Stimulated activated CD4-positive, alpha-beta T cell treated with anti-CD3 and anti-CD28 coated beads, Interleukin-1b, Interleukin-23, amount 100 ng/mL, for 1 hour (primary cell): ENCODE measurements at places on chromosomes 1 and 21.

- no peak for DNase-seq
Measured at GRCh38 chr1:230174471-230175162, 107.6 kb downstream of the GALNT2 start.

DNA sequence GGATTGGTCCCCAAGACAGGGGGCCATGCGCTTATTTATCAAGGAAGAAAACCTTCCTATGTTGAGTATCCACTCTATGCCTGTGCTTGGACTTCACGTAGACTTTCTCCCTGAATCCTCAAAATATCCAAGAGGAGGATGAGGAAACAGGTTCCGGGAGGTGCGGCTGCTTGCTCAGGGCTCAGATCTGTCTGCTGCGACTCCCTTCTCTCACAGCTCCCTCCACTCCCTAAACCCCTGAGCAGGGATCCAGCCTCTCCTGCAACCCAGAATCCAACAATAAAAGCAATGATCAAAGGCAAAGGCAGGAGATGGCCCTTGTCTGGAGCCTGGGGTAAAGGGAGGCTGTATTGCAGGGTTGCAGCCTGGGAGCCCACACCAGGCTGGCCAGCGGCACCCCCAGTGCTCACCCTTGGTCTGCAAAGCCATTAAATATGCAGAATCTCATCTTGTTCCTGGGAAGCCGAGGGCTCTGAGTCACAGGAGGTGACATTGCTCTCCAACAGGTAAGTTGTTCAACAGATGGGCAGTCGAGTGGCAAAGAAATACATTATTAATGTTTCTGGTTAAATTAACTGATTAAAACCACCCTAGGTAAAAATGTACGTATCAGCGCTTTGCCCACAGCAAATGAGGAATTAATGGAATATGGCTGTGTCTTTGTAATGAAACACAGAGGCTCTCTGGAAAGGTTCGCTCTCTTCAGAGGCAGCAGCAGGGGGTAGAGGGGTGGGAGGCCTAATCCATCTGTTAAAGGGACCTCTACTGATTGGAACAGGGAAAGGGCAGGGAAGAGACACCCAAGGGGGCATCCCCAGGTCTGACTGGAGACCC is 111.5 kb downstream of the GRIK3 start:
- DNase-seq, result no peak

GRCh38 chr1:187948170-187948794 is 1119.5 kb downstream of the PLA2G4A start:
- no peak for DNase-seq

GRCh38 chr1:27400082-27400962 is 7.9 kb downstream of the GPR3 start:
- no peak for DNase-seq

GRCh38 chr1:87274851-87275250 is 53.8 kb upstream of the LMO4 start:
- DNase-seq, result no peak

DNA sequence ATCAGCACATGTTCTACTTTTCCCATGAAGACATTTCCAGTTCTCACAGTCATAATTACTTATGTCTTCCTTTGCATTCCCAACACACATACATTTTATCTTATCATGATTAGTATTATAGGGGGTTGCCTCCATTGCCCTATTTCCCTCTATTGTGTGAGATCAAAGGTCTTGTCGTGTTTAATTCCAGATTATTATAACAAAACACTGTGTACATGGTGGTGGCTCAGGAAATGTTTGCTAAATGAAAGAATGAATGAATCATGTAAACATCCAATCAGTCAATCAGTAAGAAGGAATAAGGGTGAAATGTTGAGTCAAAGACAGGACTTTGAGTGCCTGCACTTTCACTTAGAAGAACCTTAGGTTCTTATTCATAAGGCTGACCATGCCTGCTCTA is 376.0 kb downstream of the SMYD3 start:
- no peak for DNase-seq

DNA sequence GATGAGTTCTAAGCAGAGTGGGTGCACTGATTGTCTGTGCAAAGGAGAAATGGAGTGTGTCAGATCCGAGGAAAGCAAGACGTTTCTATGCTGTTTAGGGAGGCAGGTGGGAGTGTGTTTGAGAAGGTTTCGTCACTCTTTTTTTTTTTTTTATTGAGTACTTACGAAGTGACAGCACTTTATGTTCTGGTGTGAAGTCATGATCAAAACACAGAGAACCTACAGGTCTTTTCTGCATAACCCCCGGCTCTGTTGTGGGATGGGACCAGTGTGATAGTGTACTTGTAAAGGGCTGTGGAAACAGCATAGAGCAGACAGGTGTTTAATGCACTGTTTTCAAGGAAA is 26.7 kb downstream of the MIA3 start:
- DNase-seq, result no peak

- DNase-seq, result no peak
Measured at GRCh38 chr1:95007687-95008086, 65.1 kb downstream of the ALG14 start.

- DNase-seq, result no peak
Measured at GRCh38 chr21:43020771-43021170, 46.4 kb downstream of the PKNOX1 start.

DNA sequence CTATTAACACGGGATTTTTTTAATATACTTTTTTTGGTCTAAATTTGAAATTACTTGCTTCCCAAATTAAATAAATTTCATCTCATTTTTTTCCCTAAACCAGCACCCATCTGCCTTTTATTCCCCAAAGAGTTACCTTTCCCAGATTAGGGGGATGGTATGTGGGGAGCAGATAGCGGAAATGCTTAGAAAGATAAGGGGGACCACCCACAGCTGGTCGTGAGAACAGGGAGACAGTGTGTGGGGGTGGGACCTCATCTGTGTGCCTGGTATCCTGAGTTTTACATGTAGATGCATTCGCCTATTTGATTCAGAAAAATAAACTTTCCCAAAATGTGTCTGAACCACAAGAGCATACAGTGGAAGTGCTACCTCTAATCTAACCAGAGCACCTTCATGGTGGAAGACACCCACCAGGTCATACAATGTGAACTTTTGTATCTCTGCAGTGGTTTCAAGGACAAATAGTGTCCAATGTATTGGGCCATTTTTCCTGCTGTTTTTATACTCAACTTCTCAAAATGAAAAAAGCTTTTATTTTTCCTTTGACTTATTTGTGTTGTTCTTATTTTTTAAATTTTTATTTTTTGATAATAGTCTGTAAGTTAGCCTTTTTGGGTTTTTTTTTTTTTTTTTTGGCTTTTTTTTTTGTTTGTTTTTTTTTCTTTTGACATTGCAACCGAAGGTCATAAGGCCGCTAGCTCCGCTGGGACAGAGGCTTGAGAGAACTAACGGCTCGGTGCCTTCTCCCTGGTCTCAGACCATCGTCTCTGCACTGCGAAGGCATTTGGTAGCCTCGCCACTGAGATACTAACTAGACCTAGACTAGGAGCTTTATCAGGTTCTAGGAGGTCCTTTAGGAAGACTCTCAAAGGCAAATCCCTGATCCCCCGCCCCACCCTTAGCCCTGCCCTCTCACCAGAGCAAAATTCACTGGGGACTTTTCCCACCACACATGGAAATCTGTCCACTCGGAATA is 263.2 kb downstream of the TM2D1 start:
- no peak for DNase-seq

DNA sequence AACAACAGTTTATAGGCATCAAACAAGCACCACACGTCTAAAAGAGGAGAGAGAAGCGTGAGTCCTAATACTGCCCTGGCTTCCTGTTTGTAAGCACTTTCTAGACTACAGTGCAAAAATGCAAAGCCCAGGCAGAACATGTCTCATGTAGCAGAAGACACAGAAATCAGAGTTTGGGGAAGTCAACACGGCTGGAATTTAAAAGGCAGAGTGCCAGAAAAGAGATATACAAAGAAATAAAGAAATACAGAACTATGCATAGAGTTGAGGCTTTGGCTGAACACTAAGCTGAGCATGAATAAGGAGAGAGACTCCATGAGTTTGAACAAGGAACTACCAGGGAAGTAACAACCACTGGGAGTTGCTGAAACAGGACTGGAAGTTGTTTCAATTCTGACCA is 566.6 kb upstream of the NR5A2 start:
- no peak for DNase-seq

GRCh38 chr1:83917959-83918358 is 81.0 kb downstream of the TTLL7 start:
- DNase-seq, result no peak

GRCh38 chr1:207316622-207317391 is 4.7 kb upstream of the CD55 start:
- DNase-seq, result no peak

DNA sequence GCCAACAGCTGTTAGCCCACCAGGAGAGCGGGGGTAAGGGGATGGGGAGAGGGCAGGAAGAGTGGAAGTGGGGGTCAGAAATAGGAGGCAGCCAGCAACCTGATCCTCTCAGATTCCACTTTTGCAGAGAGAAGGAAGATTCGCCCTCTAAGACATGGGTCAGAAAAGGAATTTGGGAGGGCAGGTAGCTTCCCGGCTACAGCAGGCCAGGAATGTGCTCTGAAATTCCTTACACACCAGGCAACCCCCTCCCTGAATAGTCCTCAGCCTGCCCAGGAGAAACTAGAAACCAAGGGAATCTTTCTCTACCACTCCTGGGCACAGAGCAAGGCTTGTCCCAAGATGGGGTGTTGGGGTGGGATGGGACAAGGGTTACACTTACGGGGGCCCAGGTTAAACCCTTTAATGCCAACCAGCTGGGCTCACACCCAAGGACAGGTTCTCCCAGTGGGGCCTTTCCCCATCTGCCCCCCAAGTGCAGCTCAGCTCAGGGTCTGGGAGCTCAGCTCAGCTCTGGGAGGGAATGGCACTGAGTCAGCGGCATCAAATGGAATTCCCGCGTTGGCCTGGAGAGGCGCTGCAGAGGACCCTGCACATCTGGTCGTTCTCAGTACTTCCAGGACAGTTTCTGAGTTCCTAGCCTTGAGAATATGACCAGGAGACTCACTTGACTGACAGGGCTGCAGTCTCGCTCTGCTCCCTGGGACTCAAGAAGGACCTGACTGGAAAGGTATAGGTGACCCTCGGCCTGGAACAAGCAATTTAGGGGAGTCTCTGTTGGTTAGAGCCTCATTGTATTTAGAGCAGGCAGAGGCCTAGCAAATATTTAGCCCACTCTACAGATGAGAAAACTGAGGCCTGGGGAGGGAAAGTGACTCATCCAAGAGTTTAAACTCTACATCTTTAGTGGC is 761 bp downstream of the TNNT2 start:
- DNase-seq, result no peak

DNA sequence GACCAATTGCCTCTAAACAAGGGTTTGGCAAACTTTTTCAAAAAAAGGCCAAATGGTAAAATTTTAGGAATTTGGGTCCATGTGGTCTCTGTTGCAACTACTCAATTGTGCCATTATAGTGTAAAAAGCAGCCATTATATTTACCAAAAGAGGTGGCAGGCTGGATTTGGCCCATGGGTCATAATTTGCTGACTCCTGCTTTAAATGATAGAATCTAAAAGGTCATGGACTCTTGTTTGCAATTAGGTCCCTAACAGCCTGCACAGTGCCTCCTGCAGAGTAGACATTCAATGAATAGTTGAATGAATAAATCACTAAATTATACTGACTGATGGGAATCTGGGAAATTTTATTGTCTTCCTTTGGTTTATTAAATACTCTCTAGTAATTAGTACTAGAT is 6.2 kb downstream of the BECN2 start:
- DNase-seq, result no peak

DNA sequence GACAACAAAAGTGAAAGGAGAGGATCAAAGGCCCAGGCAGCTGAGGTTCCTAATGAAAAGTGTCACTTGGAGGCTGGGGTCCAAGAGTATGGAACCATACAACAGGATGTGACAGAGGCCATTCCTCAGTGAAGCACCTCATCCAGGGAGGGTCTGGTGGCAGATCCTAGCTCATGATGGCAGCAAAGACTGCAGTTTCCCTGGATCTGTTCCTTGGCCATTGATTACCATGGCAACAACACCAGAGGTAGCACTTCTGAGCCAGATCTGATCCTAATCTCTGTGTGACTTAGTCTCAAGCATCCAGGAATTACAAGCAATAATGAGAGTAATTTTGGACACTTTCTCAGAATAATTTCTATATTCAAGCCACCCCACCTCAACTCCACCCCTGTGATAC is 12.9 kb downstream of the FAM177B start:
- no peak for DNase-seq

DNA sequence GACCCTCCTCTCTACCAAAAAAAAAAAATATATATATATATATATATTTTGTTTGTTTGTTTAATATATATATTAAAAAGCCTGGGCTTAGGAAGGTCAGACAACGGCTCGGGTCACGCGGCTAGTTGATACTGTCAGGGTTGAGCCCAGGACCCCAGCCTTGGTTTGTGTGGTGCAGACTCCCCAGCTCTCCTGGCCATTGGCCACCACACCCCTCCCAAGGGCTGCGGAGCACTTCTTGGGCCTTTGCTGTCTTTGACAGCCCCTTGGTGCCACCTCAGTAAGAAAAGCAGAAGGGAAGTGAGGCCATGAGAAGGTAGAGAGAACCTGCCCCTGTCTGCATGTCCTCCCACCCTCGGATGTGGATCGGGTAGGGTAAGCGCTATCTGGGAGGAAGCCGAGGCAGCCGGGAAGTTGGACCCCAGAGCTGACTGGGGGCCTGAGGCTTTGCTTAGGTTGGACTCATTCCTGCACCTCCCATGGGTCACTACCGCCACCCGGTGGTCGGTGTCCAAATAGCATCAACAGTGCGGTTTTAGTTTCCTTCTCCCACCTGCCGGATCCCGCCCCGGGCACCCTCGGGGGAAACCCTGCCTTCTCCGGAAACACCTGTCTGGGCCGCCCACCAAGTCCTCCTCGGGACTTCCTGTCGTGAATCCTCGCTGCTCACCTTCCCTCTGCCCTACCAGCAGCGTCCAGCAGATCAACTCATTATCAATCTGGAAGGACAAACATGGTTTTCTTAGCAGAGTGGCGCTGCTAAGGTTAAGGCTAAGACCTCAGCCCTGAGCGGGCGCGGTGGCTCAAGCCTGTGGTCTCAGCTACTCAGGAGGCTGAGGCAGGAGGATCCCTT is 29.8 kb upstream of the GNPAT start:
- DNase-seq, result peak; percentile 76

DNA sequence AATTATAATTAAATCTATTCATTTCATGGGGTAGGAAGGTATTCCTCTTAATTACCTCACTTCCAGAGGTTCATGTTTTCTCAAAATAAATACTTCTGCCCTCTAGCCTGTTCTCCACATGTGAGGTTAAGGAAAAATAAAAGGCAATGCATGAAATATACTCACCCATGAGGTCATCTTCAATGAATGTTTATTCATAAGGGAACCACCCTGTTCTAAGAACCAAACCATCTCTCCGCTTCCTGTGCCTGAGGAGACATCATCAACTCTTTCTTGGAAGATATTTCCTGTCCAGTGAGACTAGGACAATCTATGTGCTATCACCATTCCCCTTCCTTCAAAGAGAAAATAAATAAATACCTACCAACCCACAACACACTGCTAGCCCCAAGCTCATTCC is 513.7 kb upstream of the PLXNA2 start:
- no peak for DNase-seq

- DNase-seq, result no peak
Measured at GRCh38 chr1:103365860-103366569, 159.5 kb upstream of the RNPC3 start.

- no peak for DNase-seq
Measured at GRCh38 chr21:42440187-42440792, 36.6 kb downstream of the UBASH3A start.
